ENCODE measurements at places on chromosomes 3 and 15. TPM values are rescaled to one million over a fixed set of nuclear protein-coding genes. Genes with fewer than 3 reads are reported as not detected.

DUT gene
- total RNA-seq, result 66.5 TPM

GPR149 gene
- total RNA-seq, result not detected

ROBO2 gene
- total RNA-seq, result 3.4 TPM

TM4SF1 gene
- 219 TPM for total RNA-seq

TIPARP gene
- total RNA-seq, result 26.5 TPM

CHRD gene
- 32.6 TPM for total RNA-seq

REC114 gene
- not detected for total RNA-seq

SLC2A2 gene
- not detected for total RNA-seq

GCNT3 gene
- not detected for total RNA-seq

C3orf49 gene
- total RNA-seq, result not detected

MOBP gene
- 0.19 TPM for total RNA-seq

RHO gene
- total RNA-seq, result not detected

PSMA4 gene
- total RNA-seq, result 144 TPM

GP5 gene
- total RNA-seq, result 0.05 TPM

GOLGA6L7 gene
- total RNA-seq, result not detected

PRR20G gene
- total RNA-seq, result not detected

GASK1A gene
- 80.1 TPM for total RNA-seq

ZNF860 gene
- 1.0 TPM for total RNA-seq

TM4SF4 gene
- total RNA-seq, result 0.60 TPM
